Aorta (tissue), 5 donors: ENCODE measurements at places on chromosomes 5 and 9.

DNA sequence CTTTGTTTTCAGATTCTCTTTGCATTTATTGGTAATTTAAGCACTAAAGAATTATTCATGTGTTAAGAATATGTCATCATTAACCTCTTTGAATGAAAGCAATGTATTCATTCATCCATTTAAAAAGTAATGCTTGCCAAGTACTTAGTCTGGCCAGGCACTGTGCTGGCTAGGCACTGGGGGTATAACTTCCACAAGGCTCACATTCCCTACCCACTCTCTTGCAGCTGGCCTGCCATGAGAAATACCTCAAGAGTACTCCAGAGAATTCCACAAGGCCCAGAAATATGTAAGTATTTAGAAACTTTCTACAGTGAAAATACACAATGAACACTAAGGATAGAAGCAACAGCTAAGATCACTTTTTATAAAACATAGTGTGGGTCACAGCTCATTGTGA, 25.4 kb downstream of the ZNF300 start:
- H3K36me3 ChIP-seq = no peaks in the 10 kb centered on the region
- no peaks in the 10 kb centered on the region for H3K27me3 ChIP-seq
- no peak overlapping the region for H3K27ac ChIP-seq
- no peak for DNase-seq

DNA sequence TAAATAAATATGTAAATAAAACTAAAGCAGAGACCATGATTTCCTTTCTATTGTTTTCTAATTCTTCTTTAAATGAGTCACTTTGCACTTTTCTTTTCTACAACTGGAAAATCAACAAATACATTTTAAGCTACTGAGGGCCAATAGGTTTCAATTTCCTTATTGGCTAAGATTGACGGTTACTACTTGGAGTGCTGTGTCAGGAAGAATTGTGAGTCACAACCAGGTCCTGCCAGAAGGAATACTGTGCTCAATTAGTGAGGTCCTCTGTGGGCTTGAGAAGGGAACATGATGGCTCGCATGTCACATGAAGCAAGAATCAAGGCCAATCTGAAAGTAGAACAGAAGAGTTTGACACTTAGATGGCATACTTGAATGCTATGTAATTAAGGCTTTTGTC, 110.8 kb downstream of the HMHB1 start:
- no peaks in the 10 kb centered on the region for H3K27me3 ChIP-seq
- no peak for DNase-seq
- no peaks in the 10 kb centered on the region for H3K36me3 ChIP-seq

GRCh38 chr9:34701023-34701768, 8.7 kb downstream of the CCL21 start:
- DNase-seq = peak; percentile 94
- peak overlapping the region; percentile 68 for H3K27ac ChIP-seq
- no peaks in the 10 kb centered on the region for H3K36me3 ChIP-seq
- no peaks in the 10 kb centered on the region for H3K27me3 ChIP-seq

GRCh38 chr5:7759951-7760580, 90.9 kb downstream of the CFAP90 start:
- no peak overlapping the region for H3K4me3 ChIP-seq
- no peaks in the 10 kb centered on the region for H3K27me3 ChIP-seq
- no peak for DNase-seq
- H3K27ac ChIP-seq = no peak overlapping the region
- H3K36me3 ChIP-seq = no peaks in the 10 kb centered on the region
- H3K4me1 ChIP-seq = peaks cover 4% of the 10 kb centered on the region

- H3K4me3 ChIP-seq = peak overlapping the region; percentile 98
- no peaks in the 10 kb centered on the region for H3K36me3 ChIP-seq
- no peak for DNase-seq
- H3K27me3 ChIP-seq = no peaks in the 10 kb centered on the region
- no peak overlapping the region for H3K27ac ChIP-seq
- peaks cover 3% of the 10 kb centered on the region for H3K4me1 ChIP-seq
Measured at GRCh38 chr9:73153793-73154227, 2.1 kb downstream of the ANXA1 start.

- DNase-seq = no peak
- no peaks in the 10 kb centered on the region for H3K36me3 ChIP-seq
- H3K27me3 ChIP-seq = no peaks in the 10 kb centered on the region
Measured at GRCh38 chr9:107240260-107240659, 42.8 kb upstream of the RAD23B start.

DNA sequence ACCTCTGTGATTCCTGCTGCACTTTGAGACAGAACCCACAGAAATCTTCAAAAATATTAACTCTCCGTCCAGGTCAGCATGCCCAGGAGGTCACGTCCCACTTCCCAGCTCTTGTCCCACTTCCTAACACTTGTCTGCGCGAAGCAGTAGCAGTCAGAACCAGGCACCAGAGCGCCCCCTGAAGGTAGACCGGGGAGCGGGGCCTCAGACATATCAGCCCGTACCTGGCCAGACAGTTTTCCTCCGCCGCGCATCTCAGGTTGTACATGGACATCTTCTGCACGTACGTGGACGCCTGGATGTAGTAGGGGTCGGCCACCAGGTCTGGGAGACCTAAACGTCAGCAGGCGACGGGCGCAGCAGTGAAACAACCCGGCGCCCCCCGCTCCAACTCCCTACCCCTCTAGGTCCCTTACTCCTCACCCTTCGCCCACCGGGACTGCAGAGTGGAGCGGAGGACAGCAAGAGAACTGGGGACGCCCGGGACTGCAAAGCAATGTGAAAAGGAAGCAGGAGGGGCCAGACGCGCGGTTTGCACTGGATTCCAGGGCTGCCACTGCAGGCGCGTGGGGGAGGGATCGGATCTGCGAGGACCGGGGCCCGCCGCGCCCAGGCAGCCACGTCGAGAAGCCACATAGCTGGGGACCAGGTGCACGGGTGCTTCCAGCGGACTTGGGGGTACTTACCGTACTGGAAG, 1.2 kb downstream of the LOX start:
- H3K4me1 ChIP-seq = peaks cover under 1% of the 10 kb centered on the region
- peak; percentile 94 for DNase-seq
- peak overlapping the region; percentile 96 for H3K27ac ChIP-seq
- H3K27me3 ChIP-seq = no peaks in the 10 kb centered on the region
- H3K36me3 ChIP-seq = no peaks in the 10 kb centered on the region
- peak overlapping the region; percentile 84 for H3K4me3 ChIP-seq

GRCh38 chr9:109035684-109036423, 22.6 kb upstream of the CTNNAL1 start:
- no peaks in the 10 kb centered on the region for H3K27me3 ChIP-seq
- DNase-seq = no peak
- H3K4me3 ChIP-seq = no peak overlapping the region
- H3K4me1 ChIP-seq = peaks cover 2% of the 10 kb centered on the region
- H3K27ac ChIP-seq = no peak overlapping the region

GRCh38 chr9:6689893-6690674, 44.6 kb upstream of the GLDC start:
- no peak for DNase-seq
- H3K27me3 ChIP-seq = no peaks in the 10 kb centered on the region

DNA sequence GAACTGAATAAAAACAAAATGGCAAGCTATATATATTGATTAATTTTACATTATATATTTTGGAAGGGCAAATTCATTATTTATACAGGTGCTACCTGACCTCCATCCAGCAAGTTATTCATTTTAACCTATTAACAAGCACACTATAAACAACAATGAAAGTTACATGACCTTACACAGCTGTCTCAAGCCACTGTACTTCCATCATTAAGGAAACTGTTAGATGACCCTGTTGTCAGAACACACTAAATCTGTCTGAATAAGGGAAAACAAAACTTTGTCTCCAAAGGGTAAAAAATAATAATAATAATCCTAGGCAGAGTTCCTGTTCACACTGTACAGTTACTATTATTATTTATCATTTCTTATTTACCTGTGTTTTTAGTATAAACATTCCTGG, 44.0 kb downstream of the NFIB start:
- H3K27ac ChIP-seq = no peak overlapping the region
- H3K4me3 ChIP-seq = no peak overlapping the region
- no peak for DNase-seq
- H3K36me3 ChIP-seq = no peaks in the 10 kb centered on the region
- no peaks in the 10 kb centered on the region for H3K27me3 ChIP-seq

GRCh38 chr9:614431-614830, 227.1 kb upstream of the DMRT1 start:
- H3K4me3 ChIP-seq = no peak overlapping the region
- peaks cover 11% of the 10 kb centered on the region for H3K4me1 ChIP-seq
- no peaks in the 10 kb centered on the region for H3K27me3 ChIP-seq

DNA sequence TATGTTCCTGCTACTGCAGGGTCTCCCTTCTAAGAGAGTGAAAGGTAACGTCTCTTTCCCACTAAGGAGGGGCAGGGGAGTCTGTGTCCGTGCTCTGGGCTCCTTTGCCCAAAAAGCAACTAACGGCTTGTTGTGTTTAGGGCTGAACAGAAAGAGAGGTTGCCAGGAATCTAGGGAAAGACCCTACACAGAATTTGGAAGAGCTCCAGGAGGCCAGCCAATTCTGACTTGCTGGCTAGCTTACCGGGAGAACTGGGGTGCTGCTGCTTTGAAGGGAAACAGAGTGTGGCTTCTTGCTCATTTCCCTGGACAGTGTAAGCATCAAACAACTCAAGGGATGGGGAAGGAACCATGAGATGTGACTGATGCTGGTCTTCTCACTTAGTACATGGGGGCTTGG, 176.1 kb downstream of the GADD45G start:
- H3K4me1 ChIP-seq = no peaks in the 10 kb centered on the region
- H3K27ac ChIP-seq = no peak overlapping the region
- no peaks in the 10 kb centered on the region for H3K36me3 ChIP-seq
- DNase-seq = no peak
- H3K4me3 ChIP-seq = no peak overlapping the region
- H3K27me3 ChIP-seq = no peaks in the 10 kb centered on the region

- H3K4me1 ChIP-seq = no peaks in the 10 kb centered on the region
- H3K27me3 ChIP-seq = no peaks in the 10 kb centered on the region
- DNase-seq = no peak
Measured at GRCh38 chr9:2336055-2336454, 285.5 kb upstream of the VLDLR start.

GRCh38 chr9:91417602-91418214, 5.9 kb downstream of the NFIL3 start:
- no peak overlapping the region for H3K27ac ChIP-seq
- no peak overlapping the region for H3K4me3 ChIP-seq
- H3K4me1 ChIP-seq = peaks cover 5% of the 10 kb centered on the region
- H3K27me3 ChIP-seq = no peaks in the 10 kb centered on the region
- H3K36me3 ChIP-seq = no peaks in the 10 kb centered on the region
- DNase-seq = no peak

DNA sequence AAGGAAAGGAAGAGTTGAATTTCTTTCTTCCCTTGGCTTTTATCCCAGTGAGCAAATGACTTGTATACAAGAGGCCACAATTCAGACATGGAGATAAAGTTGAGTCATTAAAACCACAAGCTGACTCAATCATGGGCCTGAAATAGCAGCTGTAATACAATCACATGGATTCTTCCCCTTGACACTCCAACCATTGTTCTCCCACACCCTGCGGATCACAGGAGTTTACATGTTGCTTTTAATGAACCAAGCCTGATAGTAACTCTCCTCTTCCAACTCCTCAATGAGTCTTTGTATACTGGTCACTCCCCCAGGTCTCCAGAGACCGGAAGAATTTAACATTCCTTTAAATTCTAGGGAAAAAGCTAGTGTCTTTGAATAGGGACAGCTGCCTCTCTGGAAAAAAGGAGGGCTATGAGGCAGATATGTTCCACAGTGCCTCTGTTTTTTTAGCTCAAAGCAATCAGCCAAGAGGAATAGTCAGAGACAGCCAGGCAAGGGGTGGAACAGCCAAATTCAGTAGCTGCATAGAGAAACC, 32.4 kb downstream of the PCDHGC5 start:
- no peaks in the 10 kb centered on the region for H3K27me3 ChIP-seq
- no peak for DNase-seq
- H3K4me3 ChIP-seq = no peak overlapping the region

- no peaks in the 10 kb centered on the region for H3K4me1 ChIP-seq
- DNase-seq = no peak
- no peaks in the 10 kb centered on the region for H3K27me3 ChIP-seq
- no peak overlapping the region for H3K27ac ChIP-seq
Measured at GRCh38 chr9:36029202-36029601, 7.5 kb upstream of the RECK start.

DNA sequence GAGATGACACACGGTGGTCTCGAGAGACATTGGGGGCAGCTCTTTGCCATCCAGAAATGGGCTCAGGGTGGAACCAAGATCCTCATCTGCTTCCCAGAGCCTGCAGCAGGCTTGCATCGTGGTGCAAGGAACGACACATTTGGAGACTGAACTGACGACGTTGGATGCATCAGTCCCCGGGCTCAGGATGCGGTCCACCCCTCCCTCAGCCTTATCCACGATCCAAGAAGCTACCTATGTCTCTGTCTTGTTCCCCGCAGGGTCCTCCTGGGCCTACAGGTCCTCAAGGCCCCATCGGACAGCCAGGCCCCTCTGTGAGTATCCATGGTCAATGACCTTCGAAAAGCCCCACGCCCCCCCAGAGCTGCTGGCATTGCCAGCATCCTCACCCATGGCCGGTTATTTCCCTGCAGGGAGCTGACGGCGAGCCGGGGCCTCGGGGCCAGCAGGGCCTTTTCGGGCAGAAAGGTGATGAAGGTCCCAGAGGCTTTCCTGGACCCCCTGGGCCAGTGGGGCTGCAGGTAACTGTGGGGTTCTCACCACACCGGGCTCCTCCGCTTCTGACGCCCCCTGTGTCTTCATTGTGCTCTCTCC, 69.4 kb upstream of the FCN2 start:
- H3K4me1 ChIP-seq = no peaks in the 10 kb centered on the region
- no peak overlapping the region for H3K27ac ChIP-seq
- H3K27me3 ChIP-seq = no peaks in the 10 kb centered on the region
- no peak for DNase-seq

DNA sequence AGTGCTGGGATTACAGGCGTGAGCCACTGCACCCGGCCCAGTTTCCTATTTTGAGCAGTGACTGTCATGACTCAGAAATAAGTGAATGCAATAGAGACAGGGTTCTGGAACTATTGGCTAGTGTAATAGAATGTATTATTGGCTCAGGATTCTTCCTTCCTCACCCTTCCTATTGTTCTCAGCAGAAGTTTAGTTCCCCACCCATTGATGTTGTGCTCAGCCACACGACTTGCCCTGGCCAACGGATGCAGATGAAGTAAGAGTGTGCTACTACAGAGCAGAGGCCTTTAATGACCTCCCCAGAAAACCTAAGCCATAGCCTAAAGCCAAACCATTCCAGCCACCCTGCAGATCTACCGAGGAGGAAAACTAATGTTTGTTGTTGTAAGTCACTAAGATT, 287.9 kb downstream of the AGTPBP1 start:
- H3K4me3 ChIP-seq = no peak overlapping the region
- H3K4me1 ChIP-seq = no peaks in the 10 kb centered on the region
- H3K36me3 ChIP-seq = no peaks in the 10 kb centered on the region
- H3K27ac ChIP-seq = no peak overlapping the region
- no peak for DNase-seq
- H3K27me3 ChIP-seq = no peaks in the 10 kb centered on the region

DNA sequence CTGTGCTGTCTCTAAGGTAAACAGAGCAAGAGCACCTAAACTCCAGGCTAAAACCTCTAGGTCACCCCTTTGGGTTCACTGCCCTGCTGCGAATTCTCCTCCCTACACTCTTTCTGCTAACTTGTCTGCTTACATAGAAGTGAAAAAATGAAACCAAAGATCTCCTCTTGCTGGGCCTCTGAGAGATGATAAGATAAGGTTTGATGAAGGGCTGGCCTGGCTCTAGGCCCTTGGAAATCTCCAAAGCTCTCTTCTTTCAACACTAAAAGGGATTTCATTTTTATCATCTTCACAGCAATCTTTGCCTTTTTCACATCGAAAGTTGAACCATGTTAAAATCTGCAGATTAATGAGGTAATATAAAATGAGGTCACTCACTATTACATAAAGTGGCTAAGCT, 450.8 kb upstream of the TLE4 start:
- H3K36me3 ChIP-seq = no peaks in the 10 kb centered on the region
- H3K4me3 ChIP-seq = no peak overlapping the region
- no peaks in the 10 kb centered on the region for H3K4me1 ChIP-seq
- no peaks in the 10 kb centered on the region for H3K27me3 ChIP-seq
- DNase-seq = no peak
- no peak overlapping the region for H3K27ac ChIP-seq
